NK-92 treated with Interleukin-12 subunit alpha and Interleukin-12 subunit beta, amount 100 ng/mL, for 24 hours (cell line): ENCODE measurements at places on chromosomes 6 and 20.

- DNase-seq = no peak
These were observed 1137.3 kb upstream of the ADGRB3 start for GRCh38 chr6:67497749-67498148.

DNA sequence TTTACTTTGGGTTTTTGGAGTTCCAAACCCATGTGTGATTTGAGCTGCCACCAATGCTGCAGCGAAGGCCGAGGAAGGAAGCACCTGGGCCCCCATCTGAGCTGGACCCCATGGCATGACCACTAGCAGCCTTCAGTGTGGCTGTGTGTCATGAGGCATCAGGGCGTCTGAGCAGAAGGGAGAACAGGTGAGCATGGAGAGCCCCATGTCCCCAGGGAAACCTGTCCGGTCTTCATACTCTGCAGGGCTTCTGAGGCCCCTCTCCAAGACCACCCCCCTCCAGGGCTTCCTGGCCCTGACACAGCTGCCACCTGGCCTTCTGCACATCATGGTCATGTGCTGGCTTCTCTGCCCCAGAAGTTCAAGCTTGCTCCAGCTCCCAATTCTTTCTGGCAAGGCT is 169.1 kb upstream of the CST7 start:
- DNase-seq = no peak

DNA sequence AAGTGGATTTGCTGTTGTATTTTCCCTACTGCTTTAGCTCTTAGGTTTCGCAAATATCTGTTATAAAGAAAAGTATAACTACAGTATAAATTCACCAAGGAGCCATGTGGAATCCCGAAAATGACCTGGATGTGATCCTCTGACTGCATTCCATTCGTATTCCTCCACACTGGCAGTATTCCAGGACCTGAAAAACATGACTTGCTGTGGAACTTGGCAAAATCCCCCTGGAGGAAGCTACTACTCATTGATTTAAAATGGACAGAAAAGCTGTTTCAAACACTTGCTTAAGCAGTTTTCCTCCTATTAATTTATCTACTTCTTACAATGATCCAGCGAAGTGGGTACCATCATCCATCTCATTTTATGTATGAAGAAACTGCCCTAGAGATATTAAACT is 13.3 kb upstream of the ENPP5 start:
- no peak for DNase-seq

- DNase-seq = no peak
These were observed 12.8 kb upstream of the ILRUN start for GRCh38 chr6:34709386-34709785.

DNA sequence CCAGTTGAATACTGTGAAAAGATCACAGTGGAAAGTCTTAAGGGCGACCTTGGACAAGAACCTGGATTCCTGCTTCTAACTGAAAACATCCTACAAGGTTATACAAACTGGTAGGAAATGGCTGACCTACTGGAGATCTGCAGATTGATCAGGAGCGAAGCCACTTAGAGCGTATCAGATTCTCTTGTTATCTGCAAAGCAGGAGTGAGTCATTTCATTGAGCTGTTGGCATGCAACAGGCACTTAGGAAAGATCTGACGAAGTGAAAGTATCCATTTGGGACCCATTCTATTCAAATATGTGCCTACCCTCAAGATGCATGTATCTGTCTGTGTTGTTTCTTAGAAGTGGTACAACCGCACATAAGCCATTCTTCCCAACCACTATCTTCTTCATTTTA is 131.2 kb upstream of the RIN2 start:
- DNase-seq = no peak

DNA sequence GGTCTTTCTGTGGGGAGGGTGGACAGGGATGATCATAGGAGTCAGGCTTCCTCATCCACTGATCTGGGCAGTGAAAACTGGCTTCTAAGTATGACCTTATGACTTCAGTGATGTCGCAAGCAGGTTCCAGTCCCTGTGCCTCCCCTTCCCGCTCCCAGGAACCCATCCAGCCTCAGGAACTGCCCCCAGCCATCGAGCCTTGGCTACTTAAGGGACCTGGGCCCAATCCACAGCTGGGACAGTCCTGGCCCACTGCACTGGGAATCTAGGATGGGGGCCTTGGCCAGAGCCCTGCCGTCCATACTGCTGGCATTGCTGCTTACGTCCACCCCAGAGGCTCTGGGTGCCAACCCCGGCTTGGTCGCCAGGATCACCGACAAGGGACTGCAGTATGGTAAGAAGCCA is at the start of gene LBP:
LBP (plus strand) TSS at position 236 of the 405 bp plus-strand sequence; CDS start at position 271, 35 bp downstream.
- no peak for DNase-seq

- no peak for DNase-seq
These were observed 44.4 kb downstream of the MDFI start for GRCh38 chr6:41682497-41683272.

DNA sequence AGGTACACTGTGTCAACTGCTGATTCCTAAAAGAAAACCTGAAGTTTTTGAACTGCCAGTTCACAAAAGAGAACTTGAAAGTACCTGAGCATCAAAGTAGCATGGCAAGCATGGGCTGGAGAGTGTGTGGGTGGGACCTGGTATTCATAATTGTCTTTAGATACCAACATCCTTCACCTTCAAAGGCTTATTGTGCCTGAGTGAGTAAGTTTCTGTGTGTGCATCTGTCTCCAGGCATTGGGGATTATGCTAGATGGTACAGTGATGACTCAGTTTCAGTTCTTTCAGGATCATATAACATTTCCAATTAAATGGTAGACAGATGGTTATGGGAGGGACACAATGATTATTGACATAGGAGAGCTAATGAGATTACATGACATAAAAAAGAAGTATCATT is 238.5 kb downstream of the ZFAND3 start:
- no peak for DNase-seq
